ENCODE measurements at places on chromosomes 6 and 20.
A peak's percentile ranks its signal among the peaks of the same experiment; 100 is the strongest.

DNA sequence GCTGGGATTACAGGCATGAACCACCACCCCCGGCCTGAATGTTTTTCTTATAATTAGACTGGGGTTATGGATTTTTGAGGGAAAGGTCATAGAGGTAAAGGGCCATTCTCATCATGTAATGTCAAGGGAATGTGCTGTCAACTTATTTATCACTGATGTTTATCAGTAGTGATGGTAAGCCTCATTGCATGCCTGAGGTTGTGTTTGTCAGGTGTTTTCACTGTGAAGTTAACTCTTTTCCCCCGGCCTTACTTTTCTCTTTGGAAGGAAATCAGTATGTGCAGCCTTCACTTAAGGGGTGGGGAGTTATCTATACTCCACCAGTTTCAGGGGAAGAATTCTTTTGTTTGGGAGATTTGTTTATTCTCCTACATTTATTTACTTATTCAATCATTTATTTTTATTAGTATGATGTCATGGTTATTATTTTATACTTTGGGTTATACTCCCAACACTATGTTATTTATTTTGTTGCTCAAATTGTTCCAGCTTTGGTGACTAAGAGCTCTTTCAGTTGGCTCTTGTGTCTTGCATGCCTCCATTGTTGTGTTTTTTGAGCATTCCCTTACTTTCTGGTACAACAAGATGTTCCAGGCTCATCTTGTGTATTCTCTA, 2.8 kb upstream of the SLC17A5 start:
- DNase-seq: no peak

- DNase-seq: peak; percentile 29
These were observed 23.9 kb downstream of the RPRD1B start for GRCh38 chr20:38057351-38057972.

- no peak for DNase-seq
These were observed 6.4 kb downstream of the CFB start for GRCh38 chr6:31952140-31952805.

GRCh38 chr20:37238426-37238825, 23.2 kb downstream of the GHRH start:
- no peak for DNase-seq

GRCh38 chr20:434221-434620, 26.1 kb downstream of the RBCK1 start:
- no peak for DNase-seq

DNA sequence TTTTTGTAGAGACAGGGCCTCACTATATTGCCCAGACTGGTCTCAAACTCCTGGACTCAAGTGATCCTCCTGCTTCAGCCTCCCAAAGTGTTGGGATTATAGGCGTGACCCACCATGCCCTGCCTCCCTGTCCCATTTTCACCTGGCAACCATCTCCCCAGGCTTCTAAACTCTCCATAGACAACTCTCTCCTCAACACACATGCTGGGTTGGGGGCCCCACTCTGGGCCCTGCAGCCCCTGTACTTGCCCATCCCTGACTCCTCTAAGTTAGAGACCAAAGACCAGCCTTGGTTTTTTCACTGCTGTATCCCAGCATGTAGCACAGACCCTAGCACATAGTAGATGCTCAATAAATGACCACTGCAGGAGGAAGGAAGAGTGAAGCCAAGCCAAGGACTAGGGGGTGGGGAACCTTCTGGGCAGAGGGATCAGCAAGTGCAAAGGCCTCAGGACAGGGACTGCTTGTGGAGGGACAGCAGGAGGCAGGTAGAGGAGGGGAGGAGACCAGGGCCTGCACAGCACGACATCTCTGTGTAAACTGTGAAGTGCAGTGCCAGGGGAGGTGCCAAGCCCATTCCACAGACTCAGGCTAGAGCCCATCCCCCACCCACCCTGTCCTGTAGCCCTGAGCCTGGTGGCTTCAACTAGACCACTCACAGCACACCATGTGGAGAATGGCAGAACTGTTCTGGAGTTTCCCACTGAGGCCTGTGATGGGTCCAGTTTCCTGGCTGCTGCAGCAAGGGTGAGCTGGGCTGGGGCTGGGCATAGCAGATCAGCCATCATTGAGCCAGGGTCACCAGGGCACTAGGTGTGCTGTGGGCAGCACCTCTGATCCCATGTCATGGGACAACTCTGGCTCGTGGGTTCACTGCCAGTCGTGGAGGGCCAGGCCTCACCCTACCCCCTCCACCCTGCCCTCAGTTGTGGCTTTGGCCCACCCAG, 3.4 kb upstream of the SRC start:
- DNase-seq: no peak

- DNase-seq: no peak
These were observed 148.1 kb downstream of the ZFAND3 start for GRCh38 chr6:37967651-37968050.

- no peak for DNase-seq
These were observed 185.3 kb upstream of the SUPT3H start for GRCh38 chr6:45563041-45563440.

GRCh38 chr6:121223930-121224329, 110.3 kb downstream of the TBC1D32 start:
- DNase-seq: no peak

- DNase-seq: no peak
These were observed 3.5 kb upstream of the PRIM2 start for GRCh38 chr6:57313711-57314471.

DNA sequence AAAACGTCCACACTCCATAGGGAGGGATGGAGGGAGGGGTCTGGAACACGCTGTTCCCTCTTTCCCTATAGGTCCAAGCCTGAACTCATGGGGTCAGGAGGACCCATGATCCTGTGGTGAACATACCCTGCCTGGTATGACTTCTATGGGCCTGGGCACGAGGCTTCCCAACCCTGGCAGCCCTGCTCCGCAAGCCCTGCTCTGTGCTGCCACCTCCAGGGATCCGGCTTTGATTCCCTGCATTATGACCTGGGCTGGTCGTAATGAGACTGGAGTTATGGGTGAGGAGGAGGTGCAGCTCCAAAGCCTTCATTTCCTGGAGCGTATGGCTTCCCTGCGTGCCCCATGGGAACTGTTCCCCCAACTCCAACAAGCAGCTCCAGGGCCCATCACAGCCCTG, 54.9 kb downstream of the CDH22 start:
- no peak for DNase-seq
